Fibroblast of lung (primary cell): ENCODE measurements at places on chromosomes 3 and 15.

DNA sequence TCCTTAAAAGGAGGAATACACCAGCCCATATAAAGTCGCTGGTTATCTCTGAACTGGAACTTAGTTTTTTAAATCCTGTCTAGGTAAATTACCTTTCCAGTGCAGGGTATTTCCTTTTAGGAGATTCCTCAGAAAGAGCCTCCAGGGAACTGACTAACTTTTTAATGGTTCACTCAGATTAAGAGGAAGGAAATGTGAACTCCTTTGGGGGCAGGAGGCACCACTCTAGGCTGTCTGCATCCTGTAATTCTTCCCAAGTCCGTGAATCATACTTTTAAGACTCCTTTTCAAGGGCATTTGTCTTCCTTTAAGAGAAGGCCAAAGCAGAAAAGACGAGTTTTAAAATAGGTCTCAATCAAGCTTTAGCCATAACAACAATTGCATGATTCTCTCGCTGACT, 871.2 kb upstream of the NR2F2 start:
- H3K4me3 ChIP-seq: no peak overlapping the region
- no peak overlapping the region for H3K27ac ChIP-seq
- H3K27me3 ChIP-seq: no peaks in the 10 kb centered on the region
- no peak for DNase-seq
- no peaks in the 10 kb centered on the region for H3K4me1 ChIP-seq
- H3K36me3 ChIP-seq: no peaks in the 10 kb centered on the region

GRCh38 chr3:3745693-3746092, 53.5 kb upstream of the LRRN1 start:
- DNase-seq: no peak
- H3K27ac ChIP-seq: no peak overlapping the region
- H3K27me3 ChIP-seq: no peaks in the 10 kb centered on the region
- H3K4me3 ChIP-seq: no peak overlapping the region

- no peak overlapping the region for H3K4me3 ChIP-seq
- no peaks in the 10 kb centered on the region for H3K36me3 ChIP-seq
- H3K27ac ChIP-seq: no peak overlapping the region
- no peaks in the 10 kb centered on the region for H3K4me1 ChIP-seq
- no peaks in the 10 kb centered on the region for H3K27me3 ChIP-seq
These were observed 1024.8 kb downstream of the TBL1XR1 start for GRCh38 chr3:176172492-176172891.

GRCh38 chr3:12139111-12139511, 19.6 kb downstream of the TIMP4 start:
- peaks cover under 1% of the 10 kb centered on the region for H3K4me1 ChIP-seq
- H3K4me3 ChIP-seq: no peak overlapping the region
- no peaks in the 10 kb centered on the region for H3K36me3 ChIP-seq
- H3K27ac ChIP-seq: no peak overlapping the region
- peak; percentile 50 for DNase-seq

- H3K36me3 ChIP-seq: no peaks in the 10 kb centered on the region
- H3K27ac ChIP-seq: no peak overlapping the region
- DNase-seq: no peak
- no peak overlapping the region for H3K4me3 ChIP-seq
These were observed 35.9 kb upstream of the KPNA4 start for GRCh38 chr3:160601288-160601687.

GRCh38 chr3:43289841-43290470, 3.6 kb downstream of the SNRK start:
- DNase-seq: no peak
- no peaks in the 10 kb centered on the region for H3K36me3 ChIP-seq
- peak overlapping the region; percentile 41 for H3K27ac ChIP-seq
- peaks cover 14% of the 10 kb centered on the region for H3K4me1 ChIP-seq

- H3K4me3 ChIP-seq: no peak overlapping the region
- H3K36me3 ChIP-seq: no peaks in the 10 kb centered on the region
- H3K27ac ChIP-seq: no peak overlapping the region
These were observed 570.4 kb downstream of the AGBL1 start for GRCh38 chr15:86650094-86650493.

DNA sequence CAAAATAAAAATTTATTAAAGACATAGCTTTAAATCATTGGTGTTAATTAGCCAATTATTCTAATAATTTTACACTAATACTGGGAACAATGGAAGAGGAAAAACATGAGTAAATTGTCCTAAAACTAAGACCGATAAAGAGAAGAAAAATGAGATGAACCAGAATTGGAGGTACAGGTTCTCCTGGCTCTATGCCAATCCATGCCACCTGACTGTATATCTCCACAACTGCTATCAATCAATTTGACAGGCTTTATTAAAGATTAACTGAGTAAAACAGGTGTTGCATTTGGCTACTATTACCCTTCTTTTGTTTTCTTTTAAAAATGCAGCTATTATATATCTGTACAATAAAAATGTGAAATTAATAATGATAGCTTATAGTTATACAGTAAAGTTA, 850.0 kb downstream of the CADM2 start:
- H3K4me3 ChIP-seq: no peak overlapping the region
- H3K27me3 ChIP-seq: no peaks in the 10 kb centered on the region
- no peak for DNase-seq
- no peak overlapping the region for H3K27ac ChIP-seq
- no peaks in the 10 kb centered on the region for H3K4me1 ChIP-seq

DNA sequence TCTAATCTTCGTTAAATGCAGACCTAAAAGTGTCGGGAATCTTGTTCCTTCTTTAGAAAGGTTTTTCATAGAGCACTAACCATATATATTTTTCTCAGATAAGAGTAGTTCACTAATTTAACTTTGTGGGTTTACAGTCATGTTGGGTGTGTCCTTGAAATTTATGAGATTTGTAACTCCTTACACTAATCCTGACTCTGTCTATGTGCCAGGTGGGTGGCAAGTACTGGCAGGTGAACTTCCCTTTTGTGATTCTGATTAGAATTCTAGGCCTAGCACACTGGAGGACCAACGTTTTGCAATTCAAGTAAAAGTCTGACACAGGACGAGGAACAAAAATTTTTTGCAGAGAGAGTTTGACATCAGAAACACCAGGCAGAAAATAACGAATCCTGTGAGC, 220.1 kb downstream of the P3H2 start:
- no peak for DNase-seq
- no peak overlapping the region for H3K27ac ChIP-seq
- no peaks in the 10 kb centered on the region for H3K36me3 ChIP-seq

GRCh38 chr3:14549256-14549919, 9.2 kb upstream of the GRIP2 start:
- H3K27ac ChIP-seq: no peak overlapping the region
- H3K27me3 ChIP-seq: peaks cover 2% of the 10 kb centered on the region
- no peak overlapping the region for H3K4me3 ChIP-seq
- H3K36me3 ChIP-seq: no peaks in the 10 kb centered on the region

DNA sequence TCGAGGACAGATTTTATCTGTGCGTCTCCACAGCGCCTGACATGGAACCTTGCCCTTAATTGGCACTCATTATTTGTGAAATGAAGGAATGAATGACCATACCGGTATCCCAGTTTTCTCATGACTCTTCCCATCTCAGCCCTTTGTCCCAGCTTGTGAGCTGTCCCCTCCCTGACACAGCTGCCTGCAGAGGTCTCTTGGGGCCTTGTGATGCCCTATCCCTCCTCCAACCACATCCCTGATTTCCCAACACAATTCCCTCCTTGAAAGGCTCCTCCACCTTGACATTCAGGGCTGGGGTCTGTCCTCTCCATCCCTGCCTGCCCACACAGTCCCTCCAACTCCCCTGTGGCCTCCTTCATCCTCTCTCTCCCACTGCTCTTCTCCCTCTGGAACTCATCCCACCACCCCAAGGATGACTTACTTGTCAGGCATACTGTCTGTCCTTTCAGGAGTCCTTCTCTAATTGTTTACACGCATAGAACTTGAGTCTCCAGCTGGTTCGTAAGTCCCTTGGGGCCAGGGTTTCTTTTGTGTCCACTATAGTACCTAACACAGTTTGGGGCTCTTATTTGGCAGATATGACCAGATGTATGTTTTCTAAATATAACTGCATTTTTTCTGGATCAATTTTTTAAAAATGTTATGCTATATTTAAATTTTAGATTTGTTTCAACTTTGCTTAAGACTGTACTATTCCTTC, 35.6 kb upstream of the FILIP1L start:
- no peaks in the 10 kb centered on the region for H3K27me3 ChIP-seq
- no peak for DNase-seq
- H3K4me1 ChIP-seq: no peaks in the 10 kb centered on the region

GRCh38 chr15:80989081-80989517, 520 bp downstream of the MESD start:
- peak overlapping the region; percentile 78 for H3K4me3 ChIP-seq
- H3K27me3 ChIP-seq: no peaks in the 10 kb centered on the region
- H3K27ac ChIP-seq: peak overlapping the region; percentile 66
- peaks cover 9% of the 10 kb centered on the region for H3K4me1 ChIP-seq
- DNase-seq: no peak
- H3K36me3 ChIP-seq: no peaks in the 10 kb centered on the region

GRCh38 chr15:46595016-46595415, 960.2 kb downstream of the SQOR start:
- no peaks in the 10 kb centered on the region for H3K4me1 ChIP-seq
- H3K36me3 ChIP-seq: no peaks in the 10 kb centered on the region
- no peak overlapping the region for H3K4me3 ChIP-seq
- DNase-seq: no peak
- no peak overlapping the region for H3K27ac ChIP-seq

DNA sequence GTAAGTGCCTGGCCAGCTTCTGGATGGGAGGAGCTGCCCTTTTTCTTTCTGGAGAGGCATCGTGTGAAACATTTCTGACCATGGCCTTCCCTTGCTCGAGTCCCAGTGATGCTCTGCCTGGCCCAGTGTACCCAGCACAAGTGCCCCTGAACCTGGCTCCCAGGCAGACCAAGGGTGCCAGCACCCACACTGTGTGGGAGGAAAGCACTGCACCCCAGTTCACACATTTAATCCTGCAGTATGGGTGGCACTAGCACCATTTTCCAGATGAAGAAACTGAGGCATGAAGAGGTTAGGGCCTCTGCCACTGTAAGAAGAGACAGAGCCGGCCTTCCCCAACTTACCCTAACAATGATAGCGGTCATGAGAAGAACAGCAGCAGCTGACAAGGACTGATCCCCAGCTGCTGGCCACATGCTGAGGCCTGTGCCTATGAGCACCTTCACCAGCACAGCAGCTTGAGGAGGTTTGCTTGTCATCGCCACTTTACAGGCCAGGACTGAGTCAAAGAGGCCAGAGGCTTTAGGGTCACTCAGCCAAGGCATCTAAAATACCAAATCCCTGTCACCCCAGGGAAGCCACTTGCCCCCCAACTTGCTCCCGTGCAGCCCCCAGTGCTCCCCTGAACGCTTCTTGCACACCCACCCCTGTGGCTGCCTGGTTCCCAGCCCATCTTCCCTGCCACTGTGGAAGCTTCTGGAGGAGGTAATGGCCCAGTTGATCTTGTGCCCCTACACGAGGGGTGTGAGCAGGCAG, 15.0 kb downstream of the PRR23E start:
- H3K4me1 ChIP-seq: no peaks in the 10 kb centered on the region
- no peaks in the 10 kb centered on the region for H3K36me3 ChIP-seq
- H3K27me3 ChIP-seq: no peaks in the 10 kb centered on the region

GRCh38 chr15:84648539-84648938, 5.5 kb downstream of the WDR73 start:
- H3K4me1 ChIP-seq: peaks cover 9% of the 10 kb centered on the region
- peaks cover 35% of the 10 kb centered on the region for H3K36me3 ChIP-seq
- H3K4me3 ChIP-seq: no peak overlapping the region
- H3K27me3 ChIP-seq: no peaks in the 10 kb centered on the region
- no peak overlapping the region for H3K27ac ChIP-seq
